CD4-positive, alpha-beta T cell treated with Interleukin-17A for 1 hour (primary cell): ENCODE measurements at places on chromosomes 12 and 14.

GRCh38 chr14:72430457-72430856 is 463.4 kb downstream of the DPF3 start:
- DNase-seq: no peak

DNA sequence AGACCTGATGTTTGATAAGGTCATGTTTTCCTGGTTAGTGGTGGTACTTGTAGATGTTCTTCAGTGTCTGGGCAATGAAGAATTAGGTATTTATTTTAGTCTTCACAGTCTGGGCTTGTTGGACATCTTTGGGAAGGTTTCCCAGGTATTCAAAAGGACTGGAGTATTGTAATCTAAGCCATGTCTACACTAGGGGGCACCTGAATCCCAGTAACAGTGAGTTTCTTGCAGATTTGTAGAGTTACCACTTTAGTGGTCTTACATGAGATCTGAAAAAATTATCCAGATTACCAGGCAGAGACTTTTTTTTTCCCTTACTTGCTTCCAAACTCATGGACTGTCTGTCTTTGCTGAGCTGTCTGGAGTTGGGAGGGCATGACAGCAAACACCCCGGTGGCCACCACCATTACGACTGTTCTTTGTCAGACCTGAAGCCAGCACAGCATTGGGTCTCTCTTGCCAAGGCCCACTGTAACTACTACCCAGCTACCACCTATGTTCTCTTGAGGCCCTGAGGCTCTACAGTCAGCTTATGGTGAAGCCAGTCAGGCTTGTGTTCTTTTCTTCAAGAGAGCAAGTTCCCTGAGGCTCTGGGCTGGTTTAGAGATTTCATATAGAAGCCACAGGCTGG is 820.7 kb upstream of the FBXO33 start:
- DNase-seq: no peak

DNA sequence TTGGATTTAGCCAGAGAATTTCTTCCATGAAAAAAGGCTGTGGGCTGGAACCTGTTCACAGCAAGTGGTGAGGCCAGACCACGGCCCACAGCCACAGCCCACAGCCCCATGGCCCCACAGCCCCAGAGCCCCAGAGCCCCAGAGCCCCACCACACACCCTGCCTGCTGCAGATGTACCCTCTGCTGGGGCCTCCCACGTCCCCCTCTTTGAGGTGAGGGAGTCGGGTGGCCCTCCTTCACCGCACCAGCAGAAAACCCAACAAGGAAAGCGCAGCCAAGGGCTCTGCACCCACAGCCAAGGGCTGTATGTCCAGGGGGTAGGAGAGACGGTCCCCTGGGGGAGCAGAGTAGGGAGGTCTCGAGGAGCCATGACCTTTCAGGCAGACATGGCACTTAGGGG is 327.5 kb upstream of the DIO3 start:
- DNase-seq: no peak

- peak; percentile 5 for DNase-seq
Observed at GRCh38 chr12:27711317-27711682, 668 bp downstream of the MRPS35 start.

- no peak for DNase-seq
Observed at GRCh38 chr12:13734584-13735152, 246.7 kb downstream of the GRIN2B start.

GRCh38 chr14:55298500-55298822 is 27.2 kb downstream of the FBXO34 start:
- DNase-seq: no peak

DNA sequence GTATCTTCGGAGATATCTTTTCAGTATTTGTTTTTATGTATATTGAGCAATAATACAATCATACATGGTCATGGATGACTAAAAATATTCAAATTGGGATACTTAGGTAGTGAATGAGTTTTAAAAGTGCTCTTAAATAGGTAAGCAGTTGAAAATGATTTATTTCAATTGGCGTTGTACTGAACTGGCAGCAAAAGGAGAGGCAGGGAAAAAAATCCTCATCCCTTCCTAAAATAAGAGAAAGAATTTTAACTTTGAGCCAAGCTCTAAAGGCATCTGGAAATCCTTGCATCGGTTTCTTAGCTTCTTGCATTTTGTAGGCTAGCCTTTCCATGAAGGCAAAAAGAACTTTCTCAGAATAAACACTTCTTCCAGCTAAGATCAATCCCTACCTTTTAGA is 125.2 kb downstream of the MGST1 start:
- DNase-seq: no peak

GRCh38 chr12:108043286-108043685 is 85.8 kb upstream of the WSCD2 start:
- no peak for DNase-seq

DNA sequence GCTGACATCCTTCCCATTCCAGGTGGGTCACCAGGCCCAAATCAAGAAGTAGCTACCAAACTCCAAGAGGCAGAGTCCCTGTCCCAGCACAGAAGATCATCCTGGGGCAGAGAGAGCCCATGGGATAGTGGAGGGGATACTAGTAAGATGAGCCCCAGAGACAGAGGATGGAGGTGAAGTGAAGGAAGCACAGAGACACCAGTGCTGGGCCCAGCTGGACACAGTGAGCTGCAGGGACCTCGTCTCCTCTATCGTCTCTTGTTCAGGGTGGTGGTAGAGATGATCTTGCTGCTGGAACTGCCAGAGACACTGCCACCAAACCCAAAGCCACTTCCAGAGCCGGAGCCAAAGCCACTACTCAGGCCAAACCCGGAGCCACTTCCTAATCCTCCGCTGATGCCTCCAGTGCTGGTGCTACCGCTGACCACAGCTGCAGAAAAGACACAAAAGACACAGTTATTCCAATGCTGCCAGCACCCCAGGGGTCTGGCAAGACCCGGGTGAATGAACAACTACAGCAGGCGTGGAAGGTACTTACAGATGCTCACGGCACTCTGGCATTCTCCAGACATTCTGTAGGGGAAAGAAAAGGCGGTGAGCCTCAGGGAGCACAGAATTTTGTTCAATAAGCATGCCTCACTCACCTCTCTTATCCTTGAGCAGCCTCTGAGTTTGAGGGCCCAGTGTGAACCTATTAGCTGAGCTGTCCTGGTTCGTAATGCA is 6.9 kb downstream of the KRT4 start:
- DNase-seq: no peak

DNA sequence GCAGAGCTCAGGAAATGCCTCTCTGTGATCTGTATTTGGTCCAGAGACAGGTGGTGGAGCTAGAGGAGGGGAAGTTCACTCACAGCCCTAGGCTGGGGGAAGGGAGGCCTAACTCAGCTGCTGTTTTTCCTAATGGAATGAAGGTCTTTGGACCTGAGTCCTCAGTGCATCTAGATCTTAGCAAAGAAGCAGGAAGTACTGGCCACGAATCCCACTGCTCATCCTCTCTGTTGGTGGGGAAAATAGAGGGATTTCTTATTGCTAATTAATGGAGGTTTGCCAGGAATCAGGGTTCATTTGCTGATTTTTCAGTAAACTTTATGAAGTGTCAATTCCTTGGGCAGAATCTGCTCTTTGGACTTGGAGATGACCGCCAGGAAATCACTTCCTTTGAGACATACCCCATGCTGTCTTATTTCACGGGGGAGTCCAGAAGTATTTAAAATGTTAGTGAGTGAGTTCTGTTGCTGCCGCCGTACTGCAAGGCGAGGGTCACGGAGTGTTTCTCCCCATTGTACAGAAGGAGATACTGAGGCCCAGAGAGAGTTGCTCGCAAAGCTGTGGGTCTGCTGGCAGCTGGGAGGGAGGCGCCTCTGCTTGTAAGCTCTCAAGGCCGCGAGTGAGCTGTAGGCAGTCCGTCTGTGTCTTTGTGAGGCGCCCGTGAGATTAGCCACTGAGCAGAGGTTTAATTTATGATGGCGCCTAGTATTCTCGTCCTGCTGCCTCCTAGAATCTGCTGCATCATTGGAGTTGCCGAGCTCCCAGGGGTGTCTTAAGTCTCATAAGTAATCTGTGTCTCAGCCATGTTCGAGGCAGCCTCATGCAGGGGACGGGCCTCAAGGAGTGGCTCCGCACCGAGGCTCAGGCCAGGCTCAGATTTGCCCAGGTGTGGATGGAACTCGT is 88.2 kb downstream of the TSPAN9 start:
- DNase-seq: no peak

DNA sequence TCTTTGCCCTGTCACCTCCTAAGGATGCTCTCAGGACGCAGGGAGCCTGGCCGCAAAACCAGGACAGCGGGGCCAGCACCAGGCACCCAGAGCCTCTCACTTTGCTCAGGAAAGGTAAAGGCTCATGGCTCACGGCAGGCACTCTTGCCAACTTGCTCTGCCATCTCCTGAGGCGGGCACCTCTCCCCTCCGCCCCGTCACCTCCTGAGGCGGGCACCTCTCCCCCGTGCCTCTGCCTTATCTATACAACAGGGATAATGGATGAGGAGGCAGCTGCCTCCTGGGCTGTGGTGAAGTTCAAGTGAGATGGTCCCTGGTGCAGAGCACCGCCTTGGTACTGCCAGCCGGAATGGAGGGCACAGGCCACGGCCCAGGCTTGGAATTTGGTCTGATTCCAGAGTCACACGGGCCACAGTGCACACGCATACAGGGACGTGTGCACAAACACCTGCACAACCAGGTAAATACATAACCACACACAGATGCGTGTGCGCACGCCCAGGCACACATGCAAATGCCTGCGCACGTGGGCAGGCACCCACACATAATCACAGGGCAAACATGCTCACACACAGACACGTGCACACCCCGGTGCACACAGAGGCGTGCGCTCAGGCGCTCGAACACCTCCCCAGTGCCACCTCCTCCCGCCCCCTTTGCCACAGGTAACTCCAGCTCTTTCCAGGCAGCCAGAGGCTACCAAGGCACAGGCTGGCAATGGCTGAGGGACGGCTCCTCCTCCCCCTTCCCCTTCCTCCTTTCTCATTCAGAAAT is 11.6 kb downstream of the DEGS2 start:
- no peak for DNase-seq

DNA sequence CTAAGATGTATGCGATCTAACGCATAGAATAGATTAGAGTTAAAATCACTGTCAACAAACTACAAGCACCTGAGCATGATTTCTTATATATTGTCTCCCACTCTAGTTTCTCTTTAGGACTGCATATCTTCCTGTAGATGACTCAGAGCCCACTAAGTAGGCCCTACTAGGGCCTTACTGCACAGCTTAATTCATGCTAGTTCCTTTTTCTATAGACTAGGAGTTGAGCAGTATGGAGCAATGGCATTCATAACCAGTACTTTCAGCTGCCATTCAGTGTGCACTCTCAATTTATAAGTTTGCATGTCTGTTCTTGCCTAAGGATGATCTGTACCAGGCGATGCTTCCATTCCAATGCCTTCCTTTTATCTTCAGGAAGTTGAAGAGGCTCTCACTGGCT is 103.5 kb downstream of the METTL25 start:
- no peak for DNase-seq

DNA sequence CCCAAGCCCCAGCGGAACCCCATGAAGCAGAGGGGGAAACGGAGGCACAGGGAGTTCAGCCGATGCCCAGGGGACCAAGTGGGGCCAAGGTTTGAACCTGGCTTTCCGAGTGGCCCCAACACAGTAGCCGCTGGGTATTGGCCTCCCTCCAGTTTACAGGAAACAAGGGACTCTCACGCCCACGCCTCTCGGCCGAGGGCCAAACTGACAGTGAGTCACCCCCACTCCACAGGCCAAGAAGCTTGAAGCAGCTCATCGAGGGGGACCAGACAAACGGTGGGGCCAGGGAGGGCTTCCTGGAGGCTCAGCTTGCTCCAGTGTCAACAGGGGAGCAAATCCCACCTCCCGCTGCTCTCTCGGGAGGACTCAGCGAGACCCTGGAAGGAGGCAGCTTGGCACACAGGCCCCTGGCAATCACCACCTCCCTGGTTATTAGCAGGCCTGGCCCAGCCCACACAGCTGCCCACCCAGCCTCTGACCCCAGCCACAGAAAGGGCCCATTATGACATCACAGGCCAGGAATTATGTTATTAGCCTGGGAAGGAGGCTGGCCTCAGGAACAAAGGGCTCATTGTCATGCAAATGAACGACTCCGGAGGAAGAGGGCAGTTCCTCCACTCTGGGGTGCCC is 54.6 kb downstream of the NCOR2 start:
- no peak for DNase-seq

DNA sequence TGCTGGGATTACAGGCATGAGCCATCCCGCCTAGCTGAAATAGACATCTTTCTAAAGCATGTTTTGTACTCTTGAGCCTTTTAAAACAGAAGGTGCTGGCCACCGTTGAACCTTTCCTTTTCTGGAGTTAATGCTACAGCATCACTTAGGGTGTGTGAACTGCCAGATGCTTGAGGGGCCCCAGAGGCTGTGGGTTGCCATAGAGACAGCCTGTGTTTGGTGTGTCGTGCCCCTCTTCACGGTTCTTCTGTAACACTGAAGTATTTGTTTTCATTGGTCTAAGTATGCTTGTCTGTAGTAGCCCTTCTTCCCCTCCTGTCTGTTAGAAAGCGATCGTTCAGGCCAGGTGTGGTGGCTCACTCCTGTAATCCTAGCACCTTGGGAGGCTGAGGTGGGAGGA is 30.8 kb downstream of the PLEKHG3 start:
- peak; percentile 16 for DNase-seq

DNA sequence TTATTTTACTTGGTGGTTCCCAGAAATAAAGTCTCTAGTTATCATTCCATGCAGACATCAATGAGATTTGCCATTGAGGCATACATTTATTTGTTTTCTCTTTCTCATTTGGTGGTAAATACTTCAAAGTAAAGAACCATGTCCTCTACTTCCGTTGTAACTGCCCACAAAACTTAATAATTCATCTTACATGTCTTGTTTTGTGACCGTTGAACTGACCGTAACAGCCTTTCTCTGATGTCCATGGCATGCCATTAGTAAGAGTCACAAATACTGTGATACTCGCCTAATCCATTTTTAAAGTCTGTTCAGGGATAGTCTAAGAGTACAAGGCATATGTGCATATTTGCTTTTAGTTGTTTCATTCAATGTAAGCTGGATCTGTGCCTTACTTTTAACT is 145.3 kb downstream of the ETV6 start:
- no peak for DNase-seq

- DNase-seq: no peak
Observed at GRCh38 chr14:90454041-90455000, 57.5 kb downstream of the CALM1 start.

GRCh38 chr12:105212438-105212837 is 23.5 kb downstream of the APPL2 start:
- no peak for DNase-seq

GRCh38 chr12:46073321-46073720 is 82.9 kb upstream of the SCAF11 start:
- DNase-seq: no peak

- DNase-seq: no peak
Observed at GRCh38 chr12:82873951-82874350, 187.2 kb downstream of the TMTC2 start.
